Kasumi-1 (cell line): ENCODE measurements at places on chromosomes 12 and 14.

DNA sequence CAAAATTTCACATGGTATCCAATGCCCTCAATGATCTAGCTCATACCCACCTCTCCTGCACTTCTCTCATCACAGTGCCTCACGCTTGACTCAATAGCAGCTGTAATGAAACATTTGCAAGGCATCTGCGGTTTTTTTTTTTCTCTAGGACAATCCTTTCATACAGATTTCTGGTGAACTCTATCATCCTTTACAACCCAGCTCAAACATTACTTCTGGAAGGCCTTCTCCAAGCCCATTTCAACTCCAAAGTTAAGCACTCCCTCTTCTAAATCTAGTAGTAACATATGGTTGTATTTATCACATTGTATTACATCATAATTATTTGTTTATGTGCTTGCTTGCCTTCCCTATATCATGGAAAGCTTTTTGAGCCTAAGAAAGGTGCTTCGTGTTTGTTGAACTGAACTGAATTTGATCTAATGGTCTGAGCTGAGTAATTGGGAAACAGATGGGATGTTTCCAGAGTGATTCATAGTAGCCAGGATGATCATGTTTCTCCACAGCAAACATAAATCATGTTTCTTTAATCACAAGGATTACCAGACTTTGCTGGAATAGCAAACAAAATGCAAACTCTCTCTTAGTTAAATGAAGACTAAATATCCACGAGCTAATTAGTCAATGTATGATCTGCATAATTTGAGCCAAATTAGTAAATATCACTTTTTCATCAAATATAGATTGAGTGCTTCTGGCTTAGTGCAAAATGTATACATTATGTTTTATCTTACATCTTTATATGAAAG, 14.3 kb downstream of the CFL2 start:
- DNase-seq: no peak

DNA sequence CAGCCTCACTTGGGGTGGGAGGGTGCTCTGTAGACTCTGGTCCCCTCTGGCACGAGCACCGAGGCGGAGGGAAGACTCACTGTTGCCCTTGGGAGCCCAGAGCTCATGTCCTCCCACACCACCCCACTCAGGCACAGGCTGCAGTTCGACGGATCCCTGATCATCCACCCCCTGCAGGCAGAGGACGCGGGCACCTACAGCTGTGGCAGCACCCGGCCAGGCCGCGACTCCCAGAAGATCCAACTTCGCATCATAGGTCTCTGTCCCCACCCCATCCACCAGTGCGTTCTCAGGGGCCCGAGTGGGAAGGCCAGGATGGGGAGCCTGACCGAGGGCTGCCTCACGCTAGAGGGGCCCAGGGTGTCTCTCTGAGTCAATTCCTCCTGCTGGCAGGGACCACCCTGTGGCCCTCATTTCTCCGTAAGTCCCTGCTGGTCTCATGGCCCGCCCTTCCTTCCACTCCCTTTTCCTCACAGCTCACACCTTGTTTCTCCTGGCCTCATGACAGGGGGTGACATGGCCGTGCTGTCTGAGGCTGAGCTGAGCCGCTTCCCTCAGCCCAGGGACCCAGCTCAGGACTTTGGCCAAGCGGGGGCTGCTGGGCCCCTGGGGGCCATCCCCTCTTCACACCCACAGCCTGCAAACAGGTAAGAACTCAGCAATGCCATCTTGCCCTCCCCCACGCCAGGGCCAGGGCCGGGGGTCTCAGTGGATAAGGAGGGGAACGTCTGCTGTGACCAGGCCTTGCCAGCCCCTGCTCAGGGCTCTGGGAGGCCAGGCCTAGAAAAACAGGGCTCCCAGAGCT, 27.0 kb downstream of the PAPLN start:
- DNase-seq: no peak

GRCh38 chr14:36070031-36070719, 106.3 kb downstream of the PTCSC3 start:
- DNase-seq: peak; percentile 51

DNA sequence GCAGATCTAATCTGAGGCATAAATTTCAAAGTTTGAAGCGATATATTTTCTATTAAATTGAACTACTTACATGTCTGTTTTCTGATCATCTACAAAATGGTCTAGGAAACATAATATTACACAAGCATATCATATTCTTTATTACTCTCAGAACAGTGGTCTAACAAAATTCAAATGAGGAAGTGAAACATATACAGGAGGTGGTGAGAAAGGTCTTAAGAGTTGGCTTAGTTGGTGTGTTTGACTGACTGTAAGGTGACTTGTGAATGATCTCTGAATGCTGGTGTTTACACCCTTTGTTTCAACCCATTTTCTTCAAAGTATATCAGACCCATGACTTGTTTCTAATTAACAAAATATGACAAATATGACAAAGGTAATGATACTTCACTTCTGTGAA, 1156.8 kb downstream of the SLC16A7 start:
- peak; percentile 42 for DNase-seq

DNA sequence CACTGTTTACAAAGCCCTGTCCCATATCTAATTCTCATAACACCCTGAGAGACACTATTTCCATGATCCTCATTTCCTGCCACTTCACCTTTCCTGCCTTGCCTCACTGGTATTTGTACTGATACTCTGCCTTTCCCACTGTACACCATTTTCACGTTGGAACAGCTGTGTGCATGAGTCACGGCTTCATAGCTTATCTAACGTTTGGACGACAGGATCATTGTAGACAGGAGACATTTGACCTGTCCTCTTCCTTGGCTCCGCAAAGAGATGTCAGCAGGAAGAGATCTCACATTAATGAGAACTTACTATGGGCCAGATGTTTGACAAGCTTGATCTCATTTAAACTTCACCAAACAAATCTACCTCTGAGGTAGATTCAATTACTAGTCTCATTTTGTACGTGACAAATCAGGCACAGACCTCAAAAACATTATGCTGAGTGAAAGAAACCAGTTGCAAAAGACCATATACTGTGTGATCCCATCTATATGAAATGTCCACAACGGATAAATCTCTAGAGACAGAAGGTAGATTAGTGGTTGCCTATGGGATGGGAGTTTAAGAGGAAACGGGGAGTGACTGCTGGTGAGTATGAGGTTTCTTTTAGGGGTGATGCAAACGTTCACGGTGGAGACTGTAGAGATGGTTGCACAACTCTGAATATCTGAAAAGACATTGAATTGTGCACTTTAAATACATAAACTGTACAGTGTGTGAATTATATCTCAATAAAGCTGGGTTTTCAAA, 71.2 kb downstream of the KCNK13 start:
- peak; percentile 41 for DNase-seq
